ENCODE measurements at places on chromosomes 12 and 14. TPM values are rescaled to one million over a fixed set of nuclear protein-coding genes. Genes with fewer than 3 reads are reported as not detected.

Gene CMKLR1
- not detected for polyA plus RNA-seq

Gene ERP27
- not detected for polyA plus RNA-seq

Gene GYS2
- polyA plus RNA-seq: not detected

Gene MANSC1
- 1.9 TPM for polyA plus RNA-seq

Gene TSPAN9
- polyA plus RNA-seq: 39.1 TPM

Gene LMNTD1
- 1.3 TPM for polyA plus RNA-seq

Gene TPH2
- not detected for polyA plus RNA-seq

Gene AHNAK2
- polyA plus RNA-seq: 2.6 TPM

Gene ANO2
- not detected for polyA plus RNA-seq

Gene KRT83
- polyA plus RNA-seq: not detected

Gene IL26
- not detected for polyA plus RNA-seq

Gene DEPDC4
- polyA plus RNA-seq: 0.39 TPM

Gene SIX4
- 5.5 TPM for polyA plus RNA-seq

Gene NOXRED1
- 0.06 TPM for polyA plus RNA-seq

Gene DPPA3
- polyA plus RNA-seq: not detected

Gene BMP4
- 3.6 TPM for polyA plus RNA-seq

Gene BBOF1
- polyA plus RNA-seq: 1.6 TPM

Gene FBXO21
- polyA plus RNA-seq: 37.6 TPM

Gene FOXG1
- polyA plus RNA-seq: not detected

Gene MGST1
- polyA plus RNA-seq: 280 TPM

Gene MFAP5
- 1.5 TPM for polyA plus RNA-seq

Gene KLRF2
- not detected for polyA plus RNA-seq

Gene ACOT6
- polyA plus RNA-seq: not detected

Gene GPR84
- not detected for polyA plus RNA-seq

Gene SLCO1A2
- not detected for polyA plus RNA-seq

Gene SYNDIG1L
- not detected for polyA plus RNA-seq

Gene KIF26A
- polyA plus RNA-seq: 0.03 TPM

Gene GUCY2C
- polyA plus RNA-seq: not detected

Gene FAM177A1
- polyA plus RNA-seq: 33.4 TPM

Gene DNAJC22
- polyA plus RNA-seq: 8.1 TPM

Gene PLEKHG3
- 8.4 TPM for polyA plus RNA-seq

Gene ZNF268
- 6.7 TPM for polyA plus RNA-seq

Gene PAX9
- not detected for polyA plus RNA-seq

Gene CAPZA3
- not detected for polyA plus RNA-seq

Gene APAF1
- 10.9 TPM for polyA plus RNA-seq

Gene SIRT4
- 0.56 TPM for polyA plus RNA-seq

Gene M6PR
- polyA plus RNA-seq: 71.1 TPM

Gene HNF1A
- polyA plus RNA-seq: 0.06 TPM

Gene CD69
- not detected for polyA plus RNA-seq

Gene IFI27L2
- polyA plus RNA-seq: 187 TPM

Measured in IMR-90 (cell line).